ENCODE measurements at places on chromosomes 13 and 19.

DNA sequence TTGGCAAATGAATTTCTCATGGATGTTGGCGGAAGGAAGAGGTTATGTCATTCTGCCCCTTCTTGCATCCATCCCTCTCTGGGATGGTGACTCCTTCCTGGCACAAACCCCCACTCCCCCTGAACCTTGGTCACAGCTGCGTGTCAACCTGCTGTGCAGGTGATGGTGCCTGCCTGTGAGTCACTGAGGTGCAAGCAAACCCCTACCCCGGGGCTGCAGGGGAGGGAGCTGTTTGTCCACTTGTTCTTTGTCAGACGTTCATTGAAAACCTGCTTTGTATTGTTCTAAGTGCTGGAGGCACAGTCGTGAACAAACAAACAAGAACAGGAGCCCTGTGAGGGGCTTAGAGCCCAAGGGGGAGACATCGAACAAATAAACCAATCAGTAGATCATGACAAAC lies 2.0 kb upstream of the GAPDHS start:
- no peak for DNase-seq

DNA sequence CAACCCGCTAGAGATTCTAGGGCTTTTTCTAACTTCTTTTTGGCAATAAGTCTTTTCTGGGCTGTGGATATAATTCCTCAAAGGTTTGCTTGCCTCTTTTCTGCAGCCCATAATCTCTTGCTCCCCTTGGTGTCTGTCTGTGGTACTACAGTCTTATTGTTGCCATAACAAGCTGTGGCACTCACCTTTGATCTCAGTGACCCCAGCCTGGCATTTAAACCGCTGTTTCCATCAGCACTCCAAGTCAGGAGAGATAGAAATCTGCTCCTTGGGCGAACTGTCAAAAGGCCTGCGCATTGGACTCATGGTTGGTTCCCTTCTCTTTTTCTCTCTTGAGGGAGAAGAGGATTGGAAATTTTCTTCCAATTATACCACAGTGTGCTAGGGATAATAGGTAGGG lies 14.5 kb upstream of the MPHOSPH8 start:
- DNase-seq, result no peak

DNA sequence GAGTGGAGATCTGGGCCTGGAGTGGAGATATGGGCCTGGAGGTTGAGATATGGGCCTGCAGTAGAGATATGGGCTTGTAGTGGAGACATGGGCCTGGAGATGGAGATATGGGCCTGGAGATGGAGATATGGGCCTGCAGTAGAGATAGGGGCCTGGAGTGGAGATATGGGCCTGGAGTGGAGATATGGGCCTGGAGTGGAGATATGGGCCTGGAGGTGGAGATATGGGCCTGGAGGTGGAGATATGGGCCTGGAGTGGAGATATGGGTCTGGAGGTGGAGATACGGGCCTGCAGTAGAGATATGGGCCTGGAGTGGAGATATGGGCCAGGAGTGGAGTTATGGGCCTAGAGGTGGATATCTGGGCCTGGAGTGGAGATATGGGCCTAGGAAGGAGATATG lies 402 bp downstream of the KIR2DL3 start:
- no peak for DNase-seq

DNA sequence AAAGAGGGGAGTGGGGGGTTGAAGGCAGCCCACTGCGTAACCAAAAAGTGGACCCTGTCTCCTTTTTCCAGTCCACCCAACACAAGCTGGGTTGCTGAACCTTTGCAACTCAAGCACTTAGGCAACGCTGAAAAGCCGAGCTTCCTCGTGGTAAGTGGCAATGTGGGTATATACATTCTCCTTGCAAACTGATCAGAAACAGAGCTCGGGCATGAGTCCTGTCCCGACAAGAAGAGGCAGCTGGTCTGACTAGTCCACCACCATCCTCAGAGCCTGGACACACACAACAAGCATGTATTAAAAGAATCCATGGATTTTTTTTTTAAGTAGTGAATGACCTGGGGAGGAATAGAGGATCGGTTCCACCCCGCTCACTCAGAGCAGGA lies 240.6 kb upstream of the ZNF507 start:
- DNase-seq, result no peak

DNA sequence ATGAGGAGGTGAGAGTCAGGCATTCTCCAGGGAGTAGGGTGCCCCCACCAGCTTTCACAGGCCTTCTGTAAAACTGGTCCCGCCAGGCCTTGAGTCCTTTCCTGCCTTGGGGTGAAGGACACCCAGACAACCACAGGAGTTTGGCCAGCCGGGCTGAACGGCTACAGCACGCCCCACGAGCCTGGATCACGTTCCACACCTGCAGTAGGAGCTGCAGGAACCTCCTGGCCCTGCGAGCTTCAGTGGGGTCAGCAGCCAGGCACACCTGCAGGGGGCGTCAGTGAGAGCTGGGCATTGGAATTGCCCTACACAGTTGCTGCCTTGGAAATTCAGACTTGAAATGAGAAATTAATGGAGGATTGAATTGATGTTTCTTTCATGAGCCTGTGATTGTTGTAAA lies 45.7 kb downstream of the COL4A2 start:
- DNase-seq, result no peak

DNA sequence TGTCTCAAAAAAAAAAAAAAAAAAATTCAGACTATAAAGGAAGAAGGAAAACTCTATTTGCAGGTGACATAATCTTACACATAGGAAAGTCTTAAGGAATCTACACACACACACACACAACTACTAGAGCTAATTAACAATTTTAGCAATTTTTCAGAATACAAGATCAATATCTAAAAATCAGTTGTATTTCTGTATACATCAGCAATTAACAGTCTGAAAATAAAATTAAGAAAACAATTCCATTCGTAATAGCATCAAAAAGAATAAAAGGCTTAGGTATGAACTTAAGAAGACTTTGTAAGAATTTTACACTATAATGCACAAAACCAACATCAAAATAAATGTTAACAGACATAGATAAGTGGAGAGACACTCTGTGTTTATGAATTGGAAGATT lies 15.6 kb upstream of the CALM3 start:
- DNase-seq, result no peak

- no peak for DNase-seq
These were observed 13.6 kb downstream of the EPN1 start for GRCh38 chr19:55688422-55689218.

DNA sequence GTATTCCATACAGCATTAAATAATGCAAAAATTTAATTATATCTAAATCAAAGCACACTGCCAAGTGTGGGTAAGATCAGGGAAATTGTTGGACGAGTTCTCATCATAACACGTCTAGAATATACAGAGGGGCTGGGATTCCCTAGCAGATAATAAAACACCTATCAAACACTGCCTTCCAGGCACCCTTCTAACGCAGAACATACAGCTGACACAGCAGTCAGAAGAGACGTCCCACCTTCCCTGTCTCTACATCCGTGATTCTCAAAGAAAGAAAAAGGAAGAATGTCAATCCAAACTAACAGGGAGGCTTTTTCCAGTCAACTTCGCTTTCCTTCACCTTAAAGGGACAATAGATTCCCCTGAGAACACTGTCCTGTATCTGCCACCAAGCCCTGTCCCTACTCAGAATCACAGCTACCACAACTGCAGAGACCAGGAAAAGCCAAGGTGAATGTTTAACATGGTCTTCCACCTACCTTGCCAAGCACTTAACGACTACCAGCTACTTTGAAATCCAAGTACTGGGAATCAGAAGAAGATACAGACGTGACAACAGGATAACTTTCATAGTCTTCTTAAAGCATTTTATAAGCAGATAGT lies 38.5 kb downstream of the TBC1D4 start:
- DNase-seq, result no peak

Measured in stimulated activated CD4-positive, alpha-beta T cell treated with anti-CD3 and anti-CD28 coated beads, Interleukin-15, amount 100 ng/mL, for 48 hours (primary cell).